ENCODE measurements at places on chromosomes 7 and 10.

DNA sequence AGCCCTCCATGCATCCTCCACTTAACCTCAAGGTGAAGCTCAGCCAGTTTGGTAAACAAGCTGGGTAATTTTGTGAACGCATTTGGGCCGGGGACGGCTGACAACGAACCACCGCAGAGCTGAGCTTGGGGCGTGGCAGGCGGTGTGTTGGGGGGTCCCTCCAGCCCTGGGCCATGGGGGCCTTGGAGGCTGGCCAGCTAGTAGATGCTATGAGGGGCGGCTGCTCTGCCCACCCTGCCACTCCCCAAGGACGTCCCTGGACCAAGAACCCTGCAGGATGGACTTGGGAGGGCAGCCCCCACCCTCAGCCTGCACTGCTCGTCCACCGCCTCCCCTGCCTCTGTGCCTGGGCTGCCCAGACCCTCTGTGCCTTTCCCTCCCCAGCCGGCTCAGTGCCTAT lies 12.0 kb upstream of the SCART1 start:
- no peak for DNase-seq

- no peak for DNase-seq
Observed at GRCh38 chr10:58734664-58735063, 222.0 kb downstream of the BICC1 start.

DNA sequence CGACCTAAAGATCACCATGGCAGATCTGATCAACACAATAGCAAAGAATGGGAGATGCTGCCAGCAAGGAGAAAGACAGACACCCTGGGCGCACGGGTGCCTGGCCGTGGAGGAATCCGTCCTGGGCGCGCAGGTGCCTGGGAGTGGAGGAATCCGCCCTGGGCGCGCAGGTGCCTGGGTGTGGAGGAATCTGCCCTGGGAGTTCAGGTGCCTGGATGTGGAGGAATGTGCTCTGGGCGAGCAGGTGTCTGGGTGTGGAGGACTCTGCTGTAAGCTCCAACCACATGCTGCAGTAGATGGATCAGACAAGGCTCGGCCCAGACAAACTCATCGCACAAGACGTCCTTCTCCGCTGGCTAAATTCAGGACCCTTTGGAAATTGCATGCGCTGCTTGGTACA lies 346.3 kb upstream of the ADARB2 start:
- no peak for DNase-seq

DNA sequence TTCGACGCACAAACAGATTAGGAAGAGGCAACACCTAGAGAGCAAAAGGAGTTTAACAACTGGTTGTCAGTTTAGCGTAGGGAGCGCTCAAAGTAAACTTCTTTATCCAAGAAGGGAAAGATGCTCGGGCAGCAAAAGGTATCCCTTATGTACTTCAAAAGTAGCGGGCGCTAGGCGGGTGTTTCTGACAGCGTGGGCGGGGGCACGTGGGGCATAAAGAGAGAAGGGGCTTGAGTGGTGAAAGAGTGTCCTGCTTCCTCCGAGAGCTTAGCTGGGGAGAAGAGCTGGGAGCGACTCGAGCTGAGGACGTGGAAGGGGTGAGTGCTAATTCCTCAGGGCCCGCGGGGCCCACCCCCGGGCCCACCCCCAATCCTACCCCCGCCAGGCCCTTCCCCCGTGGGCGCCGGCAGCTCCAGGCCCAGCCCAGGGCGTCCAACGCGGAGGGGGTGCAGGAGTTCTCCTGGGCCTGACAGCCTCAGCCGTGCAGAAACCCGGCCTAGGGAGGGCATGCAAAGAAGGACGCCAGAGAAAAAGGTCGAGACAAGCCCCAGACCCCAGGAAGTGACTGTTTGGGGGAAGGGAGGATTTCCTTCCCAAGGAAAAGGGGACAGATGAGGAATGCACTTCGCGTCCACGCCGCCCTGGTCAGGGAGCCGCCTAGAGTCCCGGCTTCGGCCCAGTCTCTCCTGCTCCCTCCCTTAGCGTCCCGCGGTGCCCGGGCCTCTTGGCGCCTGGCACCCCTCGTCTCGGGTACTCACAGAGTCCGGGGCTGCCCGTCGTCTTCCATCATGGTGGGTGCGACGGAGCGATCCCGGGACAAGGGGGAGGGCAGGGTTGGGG lies 868 bp downstream of the TIAL1 start:
- peak; percentile 89 for DNase-seq

DNA sequence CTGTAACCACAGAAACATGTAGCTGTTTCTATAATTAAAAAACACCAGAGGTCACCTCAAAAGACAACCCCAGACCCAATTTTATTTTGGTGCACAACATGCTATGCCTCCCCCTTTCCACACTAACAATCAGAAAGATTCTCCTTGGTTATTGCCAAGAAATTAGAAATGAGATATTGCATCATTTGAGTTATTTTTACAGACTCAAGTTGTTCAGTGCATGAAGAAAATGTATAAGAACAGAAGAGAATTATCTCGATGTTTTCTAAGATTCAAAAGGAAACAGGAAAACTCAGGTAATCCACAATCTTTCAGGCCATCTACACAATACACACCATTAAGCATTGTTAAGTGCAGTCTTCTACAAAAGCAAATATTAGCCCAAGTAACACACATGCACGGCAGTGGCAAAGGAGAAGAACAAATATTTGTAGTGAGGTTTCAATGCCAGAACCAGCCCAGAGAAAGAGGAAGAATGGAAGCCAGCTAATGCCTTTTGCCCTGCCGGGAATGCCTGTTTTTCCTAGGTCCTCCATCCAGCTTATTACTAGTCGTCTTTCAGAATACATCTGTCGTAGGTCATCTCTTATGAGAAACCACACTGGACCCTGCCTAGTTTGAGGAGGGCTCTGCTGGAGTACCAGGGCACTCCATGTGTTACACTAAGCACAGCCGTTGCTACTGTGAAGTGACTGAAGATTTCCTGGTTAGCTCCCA lies 67.6 kb upstream of the C1GALT1 start:
- no peak for DNase-seq

- no peak for DNase-seq
Observed at GRCh38 chr10:58560068-58560467, 47.4 kb downstream of the BICC1 start.

- DNase-seq, result peak; percentile 36
Observed at GRCh38 chr10:69104994-69105790, 17.3 kb downstream of the SRGN start.

DNA sequence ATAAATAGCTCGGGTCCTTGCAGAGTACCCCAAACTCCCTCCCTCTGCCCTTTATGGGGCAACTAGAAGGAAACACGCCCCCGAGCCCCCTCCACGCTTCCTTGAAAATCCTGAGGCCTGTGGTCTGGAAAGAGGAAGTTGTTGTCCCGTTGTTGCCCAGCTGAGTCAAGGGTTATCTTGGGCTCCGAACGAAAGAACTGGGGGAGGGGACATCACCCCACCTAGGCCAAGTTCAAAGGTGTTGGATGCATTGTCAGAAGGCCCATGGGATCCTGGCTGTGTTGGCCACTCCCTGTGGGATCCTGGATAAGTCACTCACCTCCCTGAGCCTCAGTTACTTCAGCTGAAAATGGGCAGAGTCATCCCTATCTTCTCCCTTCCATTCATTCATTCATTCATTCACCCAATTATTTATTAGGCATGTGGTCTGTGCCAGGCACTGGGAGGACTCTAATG lies at the start of gene CCL24:
Gene CCL24 (minus strand): TSS at position 26 of the 456 bp plus-strand sequence. CDS start 91 bp downstream, outside the sequence.
- peak; percentile 79 for DNase-seq

DNA sequence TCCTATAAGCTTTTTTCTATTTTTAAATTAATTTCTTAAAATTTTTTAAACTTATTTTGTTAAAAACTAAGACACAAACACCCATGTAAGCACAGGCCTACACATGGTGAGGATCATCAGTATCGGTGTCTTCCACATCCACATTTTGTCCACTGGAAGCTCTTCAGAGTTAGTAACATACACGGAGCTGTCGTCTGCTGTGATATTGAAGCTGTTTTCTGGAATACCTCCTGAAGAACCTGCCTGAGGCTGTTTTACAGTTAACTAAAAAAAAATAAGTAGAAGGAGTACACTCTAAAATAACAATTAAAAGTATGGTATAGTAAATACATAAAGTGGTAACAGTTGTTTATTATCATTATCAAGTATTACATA lies 17.7 kb downstream of the KLLN start:
- no peak for DNase-seq

DNA sequence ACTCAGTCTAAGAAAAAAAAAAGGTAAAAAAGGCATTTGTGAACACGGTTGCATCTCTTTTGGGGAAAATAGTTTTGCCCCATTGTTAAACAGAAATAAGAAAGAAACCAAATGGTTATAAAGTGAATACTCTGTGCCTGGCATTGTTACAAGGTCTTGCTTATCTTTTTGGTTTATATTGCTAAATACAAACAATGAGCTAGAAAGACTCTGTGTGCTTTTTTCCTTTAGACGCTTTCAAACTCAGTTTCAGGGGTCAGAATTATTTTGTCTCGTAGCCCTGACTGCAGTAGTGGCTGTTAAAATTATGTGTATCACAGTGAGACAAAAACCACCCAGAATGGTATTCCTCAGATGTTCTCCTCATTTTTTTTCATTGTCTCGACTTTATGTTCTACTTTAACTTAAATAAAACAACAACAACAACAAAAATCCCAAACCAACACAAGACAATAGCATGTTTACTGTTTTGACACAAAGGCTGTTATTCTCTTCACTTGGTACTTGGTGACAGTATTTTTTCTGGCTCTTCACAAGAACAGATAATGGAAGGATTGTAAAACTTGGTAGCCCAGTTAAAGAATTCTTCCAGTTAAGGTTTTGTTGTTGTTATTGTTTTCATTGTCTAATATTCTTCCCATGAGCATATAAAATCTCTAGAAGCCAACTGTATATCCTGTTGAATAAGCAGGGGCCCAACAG lies 190.1 kb downstream of the PLXDC2 start:
- no peak for DNase-seq

Measured in suppressor macrophage treated with lipopolysaccharide for 1 hour (primary cell).